ENCODE measurements at places on chromosomes 3 and 15.

GRCh38 chr3:18351069-18351628 is 74.0 kb downstream of the SATB1 start:
- DNase-seq = no peak

DNA sequence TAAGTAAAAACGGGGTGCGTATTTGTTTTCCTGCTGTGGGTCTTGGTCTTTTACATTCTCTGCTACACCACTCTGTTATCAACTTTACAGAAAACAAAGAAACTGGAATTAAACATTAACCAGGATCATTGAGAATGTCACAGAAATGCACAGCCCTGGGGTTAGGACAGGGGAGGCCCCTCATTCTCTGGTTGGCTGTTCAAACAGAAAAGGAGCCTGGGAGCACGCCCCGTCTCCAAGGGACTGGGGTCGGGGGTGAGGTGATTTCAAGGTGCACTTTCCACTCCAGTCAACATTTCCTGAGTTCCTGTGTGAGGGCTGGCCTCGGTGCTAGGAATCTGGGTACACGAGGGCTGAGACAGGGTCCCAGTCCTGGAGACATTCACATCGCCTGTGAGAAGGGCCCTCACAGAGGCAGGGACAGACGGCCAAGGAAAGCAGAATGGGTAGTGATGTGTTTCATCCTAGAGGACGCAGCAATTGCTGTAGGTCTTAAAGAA is 30.3 kb downstream of the CPN2 start:
- DNase-seq = no peak

GRCh38 chr15:80123034-80123433 is 29.8 kb upstream of the FAH start:
- no peak for DNase-seq

- DNase-seq = no peak
Observed at GRCh38 chr15:27412415-27412814, 441.4 kb downstream of the GABRG3 start.

DNA sequence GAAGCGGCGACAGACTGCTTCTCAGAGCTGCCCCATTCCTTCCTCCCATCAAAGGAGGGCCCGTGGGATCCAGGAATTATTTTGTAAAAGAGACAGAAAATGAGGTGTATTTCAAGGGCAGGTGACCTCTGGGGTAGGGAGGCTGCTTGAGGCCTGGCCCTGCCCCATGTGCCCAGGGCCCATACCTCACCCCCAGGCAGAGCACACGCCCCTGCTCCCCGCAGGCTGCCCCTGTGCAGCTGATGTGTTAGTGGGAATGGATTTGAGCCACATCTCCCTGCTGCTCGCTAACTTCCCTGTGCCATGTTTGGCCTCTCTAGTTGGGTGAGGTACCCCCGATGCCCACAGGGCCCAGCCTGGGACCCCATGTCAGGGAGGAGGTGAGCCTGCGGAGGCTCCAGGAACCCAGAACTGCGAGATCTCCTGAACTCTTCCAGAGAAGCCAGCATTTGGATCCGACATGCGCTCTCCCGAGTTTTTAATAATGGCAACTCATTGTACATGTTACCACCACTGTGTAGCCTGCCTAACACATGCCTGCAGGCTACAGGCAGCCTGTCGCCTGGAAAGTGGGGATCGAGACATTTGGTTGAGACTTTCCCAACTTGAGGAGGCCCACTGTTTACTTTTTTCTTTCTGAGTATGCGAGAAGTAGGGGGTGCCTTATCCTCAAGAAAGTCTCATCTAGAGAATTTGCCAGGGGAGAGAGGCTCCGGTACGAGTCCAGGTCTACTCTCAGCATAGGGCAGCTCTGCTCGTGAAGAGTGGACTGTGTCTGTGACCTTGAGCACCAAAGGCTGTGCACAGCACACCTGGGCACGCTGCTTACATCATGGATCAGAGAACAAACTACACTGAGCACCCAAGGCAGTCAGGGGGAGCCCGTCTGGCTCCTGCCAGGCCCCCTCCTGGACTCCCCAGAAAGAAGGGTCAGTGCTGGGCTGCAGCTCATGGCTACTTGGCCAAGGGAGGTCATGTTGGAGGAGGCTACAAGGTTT is 36.1 kb downstream of the PCSK6 start:
- no peak for DNase-seq

DNA sequence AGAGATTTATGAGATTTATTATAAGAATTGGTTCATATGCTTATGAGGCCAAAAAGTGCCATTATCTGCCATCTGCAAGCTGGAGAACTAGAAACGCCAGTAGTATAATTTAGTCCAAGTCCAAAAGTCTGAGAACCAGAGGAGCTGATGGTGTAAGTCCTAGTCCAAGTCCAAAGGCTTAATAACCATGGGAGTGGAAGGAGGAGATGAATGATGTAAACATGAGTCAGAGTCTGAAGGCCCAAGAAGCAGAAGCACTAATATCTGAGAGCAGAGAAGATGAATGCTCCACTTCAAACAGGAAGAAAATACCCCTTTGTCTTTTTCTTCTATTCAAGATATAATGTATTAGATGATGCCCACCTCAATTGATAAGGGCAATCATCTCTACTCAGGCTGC is 185.7 kb downstream of the CGGBP1 start:
- DNase-seq = no peak

GRCh38 chr15:73982222-73982962 is 9.7 kb downstream of the STOML1 start:
- DNase-seq = no peak

GRCh38 chr3:159785273-159785708 is 203.3 kb upstream of the IL12A start:
- no peak for DNase-seq

- DNase-seq = no peak
Observed at GRCh38 chr3:157475921-157476414, 27.2 kb downstream of the VEPH1 start.

DNA sequence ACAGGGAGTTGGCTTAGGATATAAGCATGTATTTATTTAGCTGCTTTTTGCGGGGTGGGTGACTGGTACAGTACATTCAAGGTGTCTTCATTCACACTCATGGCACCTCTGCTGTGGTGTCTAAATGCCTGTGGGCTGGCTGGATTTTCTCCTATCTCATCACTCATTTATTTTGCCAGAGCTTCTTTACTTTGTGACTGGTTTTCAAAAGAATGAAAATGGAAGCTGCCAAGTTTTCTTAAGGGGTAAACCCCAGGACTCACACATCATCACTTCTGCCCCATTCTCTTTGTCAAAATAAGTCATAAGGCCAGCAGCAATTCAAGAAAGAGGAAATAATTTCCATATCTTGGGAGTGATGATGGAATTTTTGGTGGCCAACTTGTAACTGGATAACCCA is 493.4 kb upstream of the ALCAM start:
- DNase-seq = no peak

DNA sequence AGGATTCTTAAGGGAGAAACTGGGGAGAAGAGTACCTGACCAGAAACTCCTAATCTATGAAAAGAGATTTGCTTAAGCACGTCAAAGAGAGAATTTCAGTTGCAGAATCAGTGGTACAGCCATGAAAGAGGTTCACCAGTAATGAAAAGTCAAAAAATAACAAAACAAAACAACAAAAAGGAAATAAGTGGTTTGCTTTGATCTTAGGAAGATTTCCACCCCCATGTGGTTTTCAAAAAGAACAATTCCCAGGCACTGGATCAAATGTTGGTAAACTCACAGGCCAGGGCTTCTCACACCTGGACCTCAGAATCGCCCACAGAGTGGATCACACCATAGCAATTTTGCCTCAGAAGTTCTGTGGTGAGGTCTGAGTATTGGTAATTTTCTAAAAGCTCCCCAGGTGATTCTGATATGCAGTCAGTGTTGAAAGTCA is 67.5 kb downstream of the TMEM39A start:
- no peak for DNase-seq

GRCh38 chr3:82824491-82824890 is 1063.0 kb upstream of the GBE1 start:
- DNase-seq = no peak

Measured in stimulated activated CD4-positive, alpha-beta T cell treated with anti-CD3 and anti-CD28 coated beads, TNF-alpha, amount 100 ng/mL, for 1 hour (primary cell).